Endothelial cell of umbilical vein (primary cell): ENCODE measurements at places on chromosomes 13 and 19. TPM values are rescaled to one million over a fixed set of nuclear protein-coding genes. Genes with fewer than 3 reads are reported as not detected.

Gene CYP2A6
- not detected in 2 replicates for polyA plus RNA-seq

- no peak for DNase-seq
Measured at GRCh38 chr13:87078947-87079795, 592.0 kb upstream of the SLITRK5 start.

DNA sequence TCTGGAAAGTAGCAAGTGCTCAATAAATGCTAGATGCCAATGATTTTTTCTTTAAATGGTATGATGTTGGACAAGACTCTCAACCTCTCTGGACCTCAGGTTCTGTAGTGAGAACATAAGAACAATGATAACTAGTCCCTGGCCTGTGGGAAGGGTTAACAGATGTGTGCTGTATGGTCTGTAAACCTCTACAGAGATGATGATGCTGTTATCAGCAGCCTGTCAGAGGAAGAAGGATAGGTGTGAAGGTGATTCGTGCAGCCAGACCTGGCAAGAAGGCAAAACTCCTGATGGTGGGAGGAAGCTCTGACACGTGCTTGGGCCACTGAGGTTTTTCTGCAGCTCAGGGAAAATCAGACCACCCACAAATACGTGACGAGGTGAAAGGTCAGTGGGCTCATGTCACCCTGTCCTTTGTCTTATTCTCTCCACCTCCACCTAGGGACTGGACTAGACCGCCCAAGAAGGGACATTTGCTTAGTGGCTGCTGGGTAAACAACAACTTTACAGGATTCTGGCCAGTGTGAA lies 36.7 kb upstream of the UBL3 start:
- no peak for DNase-seq

GRCh38 chr13:76461999-76462398 lies 424.2 kb downstream of the KCTD12 start:
- no peak for DNase-seq

Gene CRB3
- polyA plus RNA-seq: not detected in 2 replicates

- DNase-seq: no peak
Measured at GRCh38 chr13:46620029-46620428, 67.1 kb downstream of the LRCH1 start.

GRCh38 chr13:27374650-27375049 lies 49.8 kb upstream of the GTF3A start:
- peak; percentile 73 for DNase-seq

Gene TUBA3C
- polyA plus RNA-seq: not detected in 2 replicates

DNA sequence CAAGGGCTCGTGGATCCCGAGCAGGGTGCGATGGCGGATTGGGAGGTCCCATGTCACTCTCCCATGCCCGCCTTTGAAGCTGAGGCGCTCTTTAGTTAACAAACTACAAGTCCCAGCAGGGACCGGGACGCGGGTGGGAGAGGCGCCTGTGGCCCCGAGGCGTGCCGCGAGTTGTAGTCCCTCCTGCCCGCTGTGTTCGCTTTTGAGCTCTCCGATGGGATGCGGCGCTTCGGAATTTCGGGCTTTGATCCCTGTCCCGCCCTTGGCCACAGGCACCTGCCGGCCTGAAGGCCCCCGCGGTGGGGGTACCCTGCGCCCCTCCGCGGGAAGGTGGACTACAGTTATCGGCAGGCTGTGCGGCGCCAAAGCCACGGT lies 11.0 kb downstream of the CYTH2 start:
- DNase-seq: peak; percentile 35

Gene KCNN4
- 0.27 and 0.29 TPM in 2 replicates for polyA plus RNA-seq

Gene IZUMO2
- polyA plus RNA-seq: not detected in 2 replicates

- no peak for DNase-seq
Measured at GRCh38 chr13:66477816-66478215, 752.3 kb downstream of the PCDH9 start.

- no peak for DNase-seq
Measured at GRCh38 chr19:621819-622218, 11.5 kb downstream of the POLRMT start.

- no peak for DNase-seq
Measured at GRCh38 chr19:4365791-4366665, 22.7 kb downstream of the MPND start.

Gene FFAR3
- not detected in 2 replicates for polyA plus RNA-seq

DNA sequence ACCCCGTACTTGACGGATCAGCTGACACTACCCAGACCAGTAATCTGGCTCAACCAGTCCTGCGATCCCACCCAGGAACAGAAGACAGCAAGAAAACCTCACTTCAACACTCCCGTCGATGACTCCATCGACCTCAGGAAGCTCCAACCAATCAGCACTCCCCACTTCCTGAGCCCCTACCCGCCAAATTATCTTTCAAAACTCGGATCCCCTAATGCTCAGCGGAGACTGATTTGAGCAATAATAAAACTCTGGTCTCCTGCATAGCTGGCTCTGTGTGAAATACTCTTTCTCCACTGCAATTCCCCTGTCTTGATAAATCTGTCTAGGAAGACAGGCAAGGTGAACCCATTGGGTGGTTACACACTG lies 1.2 kb downstream of the LSM4 start:
- no peak for DNase-seq

Gene PTGER1
- polyA plus RNA-seq: 0.21 and 0.48 TPM in 2 replicates

Gene SMIM44
- polyA plus RNA-seq: not detected in 2 replicates

Gene IFNL1
- polyA plus RNA-seq: not detected in 2 replicates

Gene FPR1
- not detected in 2 replicates for polyA plus RNA-seq

DNA sequence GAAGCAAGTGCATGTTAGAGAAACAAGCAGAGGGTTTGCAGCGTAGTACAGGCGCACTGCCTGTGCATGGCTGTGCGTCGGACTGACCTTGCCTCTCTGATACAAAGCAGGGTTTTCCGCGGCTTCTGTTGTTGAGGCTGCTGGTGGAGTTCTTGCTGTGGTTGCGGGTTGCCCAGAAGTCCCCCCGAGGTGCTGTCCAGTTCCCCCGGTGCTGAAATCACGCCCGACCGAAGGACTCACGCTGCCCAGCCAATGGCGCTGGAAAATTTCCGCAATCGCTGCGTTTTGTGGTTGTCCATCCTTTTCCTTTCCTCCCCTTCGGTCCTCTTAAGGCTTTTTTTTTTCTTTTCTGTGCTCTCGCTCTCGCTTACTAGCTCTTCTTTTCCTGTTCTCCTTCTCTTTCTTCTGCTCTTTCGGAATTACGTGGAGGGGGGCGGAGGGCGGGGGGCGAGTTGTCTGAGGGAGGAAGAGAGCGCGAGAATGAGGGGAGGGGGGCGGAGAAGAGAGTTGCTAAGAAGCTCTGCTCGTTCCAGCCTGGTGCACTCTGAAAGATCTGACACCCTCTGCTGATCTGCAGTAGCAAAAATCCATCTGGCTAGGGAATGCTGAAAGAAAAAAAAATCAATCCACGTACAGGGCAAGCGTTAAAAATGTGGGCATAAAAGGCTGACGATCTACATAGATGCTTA lies at the start of gene SLITRK1:
Gene SLITRK1, minus strand, starts transcription at position 558 of the 689 bp plus-strand sequence. CDS start 967 bp downstream, outside the sequence.
- no peak for DNase-seq

GRCh38 chr13:110103026-110103425 lies 203.9 kb downstream of the COL4A1 start:
- no peak for DNase-seq

- DNase-seq: no peak
Measured at GRCh38 chr19:53910170-53910518, 1.1 kb downstream of the CACNG7 start.

- no peak for DNase-seq
Measured at GRCh38 chr19:7739801-7740681, 7.3 kb downstream of the CD209 start.

- DNase-seq: peak; percentile 55
Measured at GRCh38 chr13:80131204-80131603, 209.7 kb downstream of the SPRY2 start.

Gene MEIOSIN
- not detected in 2 replicates for polyA plus RNA-seq

- no peak for DNase-seq
Measured at GRCh38 chr13:73428706-73429105, 369.9 kb downstream of the KLF5 start.

Gene FCHO1
- 0.66 and 0.80 TPM in 2 replicates for polyA plus RNA-seq

DNA sequence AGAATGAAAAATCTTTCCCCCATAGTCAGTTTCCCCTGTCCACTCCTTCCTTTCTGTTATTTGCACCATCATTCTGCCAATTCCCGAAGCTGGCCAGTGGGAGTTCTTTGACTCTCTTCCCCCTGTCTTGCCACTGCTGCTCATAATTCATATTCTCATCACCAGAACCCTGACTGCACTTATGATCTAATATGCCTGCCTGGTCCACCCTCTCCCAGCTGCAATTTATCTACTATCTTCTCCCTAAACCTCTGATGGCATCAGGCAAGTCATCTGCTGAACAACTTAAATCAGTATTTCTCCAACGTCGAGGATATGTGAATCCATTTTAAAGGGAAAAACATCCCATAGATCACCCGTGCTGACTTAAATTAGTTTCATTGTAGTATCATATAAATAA lies 458.0 kb upstream of the GPC6 start:
- no peak for DNase-seq

Gene C1QTNF9B
- polyA plus RNA-seq: 0.06 TPM in 1 of 2 replicates, not detected in the other

Gene C19orf67
- polyA plus RNA-seq: not detected in 2 replicates
